ENCODE measurements at places on chromosomes 11 and 22. TPM values are rescaled to one million over a fixed set of nuclear protein-coding genes. Genes with fewer than 3 reads are reported as not detected.
A peak's percentile ranks its signal among the peaks of the same experiment; 100 is the strongest.

DNA sequence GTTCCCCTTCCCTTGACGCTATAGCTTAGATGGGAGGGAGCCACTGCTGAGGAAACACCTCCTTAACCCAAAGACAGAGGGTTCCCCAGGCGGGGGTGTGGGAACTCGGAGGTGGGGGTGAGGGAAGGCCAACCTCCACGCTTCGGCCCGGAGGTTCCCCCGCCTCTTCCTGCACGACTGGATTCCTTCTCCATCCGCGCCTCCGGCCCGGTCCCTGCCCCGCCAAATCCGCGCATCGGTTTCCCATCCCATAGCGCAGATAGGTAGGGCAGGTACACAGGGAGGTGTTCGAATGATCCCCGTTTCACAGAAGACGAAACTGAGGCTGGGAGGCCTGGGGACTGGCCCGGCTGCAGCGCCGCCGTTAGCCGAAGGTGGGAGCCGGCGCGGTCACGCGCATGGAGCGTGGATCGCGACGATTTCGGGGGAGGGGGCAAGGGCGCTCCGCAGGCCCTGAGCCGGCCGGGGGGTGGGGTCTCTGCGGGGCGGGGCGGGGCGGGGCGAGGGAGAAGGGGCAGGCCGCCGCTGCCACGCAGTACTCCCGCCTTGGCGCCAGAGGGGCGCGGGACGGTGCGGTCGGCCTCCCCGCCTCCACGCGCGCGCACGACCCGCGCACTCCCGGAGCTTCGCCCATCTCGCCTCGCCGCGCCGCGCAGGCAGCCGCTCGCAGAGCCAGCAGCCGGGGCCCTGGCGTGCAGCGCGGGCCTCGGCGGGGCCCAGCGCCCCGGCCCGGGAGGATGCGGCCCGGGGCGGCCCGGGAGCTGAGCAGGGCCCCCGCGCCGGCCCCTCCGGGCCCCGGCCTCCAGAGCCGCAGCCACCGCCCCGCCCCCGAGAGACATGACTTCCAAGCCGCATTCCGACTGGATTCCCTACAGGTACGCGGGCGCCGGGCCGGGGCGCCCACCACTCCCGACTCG, at the start of gene TUB:
Gene TUB (plus strand): TSS at position 538 of the 917 bp plus-strand sequence. CDS start 300 bp downstream, at position 838.
- DNase-seq = no peak

GRCh38 chr22:23753385-23753784, 840 bp downstream of the VPREB3 start:
- no peak for DNase-seq

- DNase-seq = no peak
These were observed 968 bp downstream of the RHBDD3 start for GRCh38 chr22:29266564-29267461.

DNA sequence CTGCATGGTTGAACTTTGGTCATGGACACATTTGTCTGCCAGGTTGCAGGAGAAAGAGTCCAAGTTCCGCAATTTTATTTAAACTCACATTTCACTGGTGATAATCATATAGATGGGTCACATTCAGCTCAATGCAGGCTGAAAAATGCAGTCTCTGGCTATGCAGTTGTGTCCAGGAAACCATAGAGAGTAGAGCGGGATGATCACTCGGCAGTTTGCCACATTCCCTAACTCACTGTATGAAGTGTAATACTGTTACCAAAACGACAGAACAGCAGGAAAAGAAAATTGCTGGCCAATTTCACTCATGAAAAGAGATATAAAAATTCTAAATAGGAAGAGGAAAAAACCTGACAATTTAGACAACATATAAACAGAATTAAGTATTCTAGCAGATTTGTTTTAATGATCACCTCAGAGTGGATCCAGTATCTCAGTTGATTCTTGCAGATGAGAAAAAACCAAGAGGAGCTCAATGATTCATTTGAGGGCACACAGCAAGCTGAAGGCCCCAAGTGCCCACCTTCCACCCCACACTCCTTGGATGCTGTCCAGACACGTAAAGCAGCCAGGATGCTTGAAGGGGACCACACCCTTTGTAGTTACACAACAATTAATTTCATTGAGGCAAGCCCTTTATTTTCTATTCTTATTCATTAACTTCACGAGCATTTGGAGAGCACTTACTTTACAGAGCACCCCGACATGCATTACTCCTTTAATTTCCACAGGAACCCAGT, 422.3 kb downstream of the SOX6 start:
- no peak for DNase-seq

GRCh38 chr11:103789952-103790351, 246.5 kb upstream of the DDI1 start:
- no peak for DNase-seq

DNA sequence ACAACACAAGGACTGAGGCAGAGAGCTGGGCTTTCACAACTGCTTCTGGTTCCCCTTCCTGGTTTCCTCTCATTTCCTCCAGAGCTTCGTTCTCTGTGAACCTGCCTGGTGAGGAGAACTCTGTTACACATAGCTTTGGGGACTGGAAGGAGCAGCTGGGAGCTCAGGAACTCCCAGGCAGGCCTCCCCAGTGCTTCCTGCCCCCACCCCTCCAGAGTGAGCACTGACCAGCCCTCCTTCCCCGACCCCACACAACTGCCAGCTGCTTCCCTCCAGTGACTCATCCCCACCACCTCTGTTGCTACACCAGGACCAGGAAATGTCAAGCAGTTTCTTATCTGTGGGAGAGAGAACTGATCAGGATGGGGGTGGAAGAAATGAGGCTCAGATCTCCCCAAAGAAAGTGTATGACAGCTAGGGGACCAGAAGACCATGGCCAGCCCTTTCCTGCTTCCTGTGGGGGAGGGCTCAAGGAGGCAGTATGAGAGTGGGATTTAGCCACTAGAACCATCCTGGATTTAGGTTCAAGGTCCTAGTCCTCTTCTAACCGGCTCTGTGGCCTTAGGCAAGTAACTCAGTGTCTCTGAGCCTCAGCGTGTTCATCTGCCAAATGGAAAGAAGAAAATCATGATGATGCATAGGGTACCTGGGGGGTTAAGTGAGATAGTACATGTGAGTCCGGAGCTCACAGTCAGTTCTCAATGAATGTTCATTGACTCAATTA, 4.5 kb upstream of the TP53I11 start:
- DNase-seq = no peak

GRCh38 chr11:132008872-132009271, 638.5 kb downstream of the NTM start:
- DNase-seq = no peak

DNA sequence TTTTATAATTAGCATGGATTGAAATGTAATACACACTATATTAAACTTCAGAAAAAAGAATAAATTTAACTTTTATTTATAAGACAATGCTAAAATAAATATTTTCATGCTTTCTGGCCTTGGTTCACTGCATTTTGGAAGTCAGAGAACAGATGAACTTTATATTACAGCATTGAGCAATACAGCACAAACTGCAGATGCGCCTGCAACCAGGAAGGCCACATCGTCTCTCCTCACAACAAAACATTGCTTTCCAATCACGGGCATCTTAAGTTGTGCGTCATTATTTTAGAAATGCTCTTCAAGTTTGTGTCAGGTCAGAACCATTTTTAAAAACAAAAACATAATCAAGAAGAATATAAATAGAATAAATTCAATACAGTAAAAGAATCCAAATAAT, 89.3 kb upstream of the CEP126 start:
- DNase-seq = no peak

- no peak for DNase-seq
These were observed 3.1 kb upstream of the IL17REL start for GRCh38 chr22:50015451-50016307.

- peak; percentile 50 for DNase-seq
These were observed 709 bp downstream of the FTH1 start for GRCh38 chr11:61966734-61967115.

DNA sequence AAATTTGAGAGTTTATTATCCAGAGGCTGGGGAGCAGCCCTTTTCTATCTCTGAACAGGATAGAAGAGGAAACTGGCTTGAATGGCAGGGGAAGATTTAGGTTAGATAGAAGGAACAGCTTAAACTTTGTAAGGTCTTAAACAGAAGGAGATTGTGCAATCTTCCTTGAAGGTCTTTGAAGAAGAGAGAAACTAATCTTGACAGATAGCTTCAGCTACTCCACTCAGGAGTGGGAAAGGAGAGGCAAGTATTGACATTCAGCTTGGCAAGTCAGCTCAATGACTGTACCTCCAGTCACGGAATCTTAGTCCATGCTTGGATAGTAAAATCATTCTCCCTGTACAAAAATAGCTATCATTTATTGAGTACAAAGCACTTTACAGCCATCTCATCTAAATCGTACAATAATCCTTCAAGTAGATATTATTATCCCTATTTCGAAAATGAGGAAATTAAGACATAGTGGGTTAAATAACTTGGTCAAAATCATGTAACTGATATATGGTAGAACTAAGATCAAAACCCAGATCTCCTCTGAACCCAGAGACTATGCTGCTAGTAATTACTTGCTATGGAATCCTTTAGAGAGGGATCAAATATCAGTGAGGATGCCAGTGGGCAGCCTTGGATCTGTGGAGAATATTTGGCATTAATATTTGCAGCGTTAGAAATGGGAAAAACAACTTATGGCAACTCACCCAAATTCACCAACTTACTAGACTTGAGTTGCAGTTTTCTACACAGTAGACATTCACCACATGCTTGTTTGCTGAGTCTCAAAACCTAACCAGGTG, 14.6 kb downstream of the C11orf97 start:
- no peak for DNase-seq

DNA sequence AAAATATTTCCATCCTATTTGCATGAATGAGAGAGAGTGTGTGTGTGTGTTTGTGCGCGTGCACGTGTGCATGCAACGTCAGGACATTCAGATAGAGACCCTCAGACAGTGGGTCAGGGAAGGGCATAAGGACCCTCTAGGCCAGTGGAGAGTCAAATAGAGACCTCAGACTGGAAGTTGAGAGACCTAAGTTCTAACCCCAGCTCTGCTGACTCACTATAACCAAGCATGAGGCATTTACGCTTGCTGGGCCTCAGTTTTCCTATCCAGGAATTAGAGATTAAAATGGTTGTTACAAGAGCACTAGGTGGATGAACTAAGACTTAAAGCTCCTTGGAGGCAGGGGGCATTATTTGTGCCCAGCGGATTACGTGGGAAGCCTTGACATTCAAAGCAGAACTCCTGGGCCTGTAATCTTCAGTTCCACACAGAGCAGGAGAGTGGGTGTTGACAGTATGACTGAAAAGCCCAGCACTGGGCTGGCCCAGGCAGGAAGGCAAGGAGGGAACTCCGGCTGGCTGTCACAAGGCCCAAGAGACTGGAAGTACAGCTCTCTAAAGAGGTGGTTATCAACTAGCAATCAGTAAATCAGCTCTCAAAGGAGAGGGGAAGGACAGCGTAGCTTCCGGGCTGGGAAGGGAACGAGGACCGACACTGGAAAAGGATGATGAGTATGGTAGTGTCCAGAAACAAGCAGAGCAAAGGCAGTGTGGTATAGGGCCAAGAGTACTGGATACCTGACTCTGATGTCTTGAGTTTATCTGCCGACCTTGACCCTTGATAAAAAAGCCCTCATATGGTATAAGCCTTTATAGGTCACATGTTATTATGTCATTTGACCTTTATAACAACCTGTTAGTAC, 9.2 kb downstream of the RHOG start:
- DNase-seq = no peak

- DNase-seq = peak; percentile 21
These were observed 551 bp downstream of the AGBL2 start for GRCh38 chr11:47714554-47715081.

GRCh38 chr11:1224111-1224490, 1.2 kb downstream of the MUC5B start:
- DNase-seq = no peak

TMEM86A gene
- 2.4 TPM for total RNA-seq

SAA1 gene
- total RNA-seq = not detected

ZFP91 gene
- 55.2 TPM for total RNA-seq

TRIM51 gene
- not detected for total RNA-seq

MRGPRX3 gene
- total RNA-seq = not detected

PAMR1 gene
- not detected for total RNA-seq

ARFIP2 gene
- 39.2 TPM for total RNA-seq

TEX54 gene
- not detected for total RNA-seq

SCN3B gene
- not detected for total RNA-seq

ARHGAP42 gene
- not detected for total RNA-seq

DCDC1 gene
- not detected for total RNA-seq

SYVN1 gene
- total RNA-seq = 42.2 TPM

C22orf15 gene
- 0.60 TPM for total RNA-seq

PRG2 gene
- 0.33 TPM for total RNA-seq

ACRV1 gene
- total RNA-seq = not detected

Measured in activated CD4-positive, alpha-beta memory T cell treated with anti-CD3 and anti-CD28 coated beads, Interleukin-2, amount 10 ng/mL, durations not matched to agents 7 days and 5 days (primary cell).